Caki2 (cell line): ENCODE measurements at places on chromosomes 6 and 20. TPM values are rescaled to one million over a fixed set of nuclear protein-coding genes. Genes with fewer than 3 reads are reported as not detected.

The SOBP gene
- 0.51 TPM in 1 of 2 replicates, not detected in the other for total RNA-seq

DNA sequence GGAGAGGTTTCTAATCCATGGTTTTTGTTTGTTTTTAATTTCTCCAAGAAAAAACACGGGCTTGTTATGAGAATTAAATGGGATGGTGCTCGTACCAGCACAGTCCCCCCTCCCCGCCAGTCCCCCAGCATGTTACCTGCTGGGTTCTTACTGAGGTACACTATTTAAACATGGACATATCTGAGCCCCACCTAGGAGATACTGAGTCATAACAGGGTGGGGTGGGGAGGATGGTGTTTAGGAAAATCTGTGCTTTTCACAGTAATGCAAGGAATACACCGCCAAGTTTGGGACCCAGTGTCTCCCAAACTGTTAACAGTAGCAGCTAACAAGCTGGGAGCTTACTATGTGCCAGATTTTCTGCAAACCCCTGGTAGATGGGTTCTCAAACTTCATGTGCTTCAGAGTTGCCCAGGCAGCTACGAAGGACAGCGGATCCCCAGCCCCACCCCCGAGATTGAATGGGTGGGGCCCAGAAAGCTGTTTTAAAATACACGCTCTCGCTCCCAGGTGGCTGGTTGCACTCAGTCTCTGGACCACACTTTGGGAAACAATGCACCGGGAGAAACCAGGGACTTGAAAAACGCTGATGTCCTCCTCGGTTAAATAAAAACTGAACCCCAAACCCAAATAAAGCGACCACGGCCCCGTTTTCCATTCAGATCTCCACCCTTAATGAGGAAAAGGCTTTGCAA lies 995 bp downstream of the ZFP64 start:
- DNase-seq, result peak; percentile 60

The SH3BGRL2 gene
- 1.2 and 2.2 TPM in 2 replicates for total RNA-seq

The CLIC1 gene
- total RNA-seq, result 1,335 and 1,598 TPM in 2 replicates

- DNase-seq, result no peak
These were observed 502.1 kb upstream of the CDH4 start for GRCh38 chr20:60749804-60750602.

DNA sequence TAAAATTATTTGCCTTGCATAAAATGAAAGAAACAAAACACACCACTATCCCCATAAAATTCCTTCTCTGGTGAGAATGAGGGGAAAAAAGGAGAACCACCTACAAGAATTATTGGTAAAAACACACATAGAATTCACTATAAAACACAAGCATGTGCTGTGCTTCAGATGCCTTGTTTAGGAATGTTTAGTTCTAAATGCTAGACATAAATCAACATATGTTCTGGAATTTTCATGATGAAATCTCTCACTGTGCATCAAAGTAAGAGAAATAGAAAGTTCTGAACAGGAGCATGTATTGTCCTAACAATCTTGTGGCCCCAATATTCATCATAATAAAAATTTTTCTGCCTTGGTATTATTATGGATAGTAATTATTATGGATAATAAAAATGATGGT lies 111.0 kb downstream of the PLCB4 start:
- no peak for DNase-seq
